ENCODE measurements at places on chromosomes 5 and 9.

- no peak for DNase-seq
These were observed 58.6 kb downstream of the PTCD2 start for GRCh38 chr5:72378639-72379289.

DNA sequence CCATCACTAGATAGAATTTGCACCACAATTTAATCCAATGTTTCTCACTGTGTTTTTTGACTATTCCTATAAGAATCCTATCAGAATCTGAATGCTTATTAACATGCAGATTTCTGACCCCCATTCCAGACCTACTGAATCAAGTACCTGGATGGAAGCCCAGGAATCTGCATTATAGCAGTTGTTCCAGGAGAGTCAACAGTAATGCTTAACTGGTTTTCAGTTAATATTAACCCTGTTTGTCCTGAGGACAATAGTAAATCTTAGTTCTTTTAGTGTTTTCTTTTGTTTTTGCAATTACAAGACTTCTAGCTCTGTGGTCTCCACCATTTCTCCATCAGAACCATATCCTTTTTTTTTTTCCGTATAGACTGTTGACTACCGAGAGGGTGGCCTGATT, 168.2 kb downstream of the SREK1 start:
- no peak for DNase-seq

DNA sequence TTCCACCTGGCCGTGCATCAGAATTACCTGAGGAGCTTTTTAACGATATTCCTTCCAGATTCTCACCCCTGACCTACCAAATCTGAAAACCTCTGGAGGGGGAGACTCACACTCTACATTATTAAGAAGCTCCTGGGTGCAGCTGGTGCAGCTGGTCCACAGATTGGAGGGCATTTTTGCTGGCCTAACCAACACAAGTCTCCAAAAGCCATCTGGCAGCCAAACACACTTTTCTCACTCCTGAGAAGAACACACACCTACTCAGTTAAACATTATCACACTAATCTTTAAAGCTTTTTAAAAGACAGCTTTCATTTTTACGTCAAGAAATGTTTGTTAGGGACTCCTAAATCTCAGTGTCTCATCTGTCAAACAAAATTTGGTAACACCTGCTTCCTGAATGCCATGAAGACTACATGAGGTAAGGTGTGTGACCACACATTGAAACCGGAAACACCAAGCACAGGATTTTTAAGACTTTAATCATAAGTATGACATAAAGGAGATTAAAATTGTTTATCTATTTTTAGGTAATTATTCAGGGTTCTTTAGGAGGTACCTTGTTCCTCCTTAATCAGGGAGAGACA, 14.2 kb upstream of the PTPN3 start:
- DNase-seq, result no peak

GRCh38 chr5:76622076-76622475, 1.1 kb downstream of the F2RL2 start:
- DNase-seq, result no peak

DNA sequence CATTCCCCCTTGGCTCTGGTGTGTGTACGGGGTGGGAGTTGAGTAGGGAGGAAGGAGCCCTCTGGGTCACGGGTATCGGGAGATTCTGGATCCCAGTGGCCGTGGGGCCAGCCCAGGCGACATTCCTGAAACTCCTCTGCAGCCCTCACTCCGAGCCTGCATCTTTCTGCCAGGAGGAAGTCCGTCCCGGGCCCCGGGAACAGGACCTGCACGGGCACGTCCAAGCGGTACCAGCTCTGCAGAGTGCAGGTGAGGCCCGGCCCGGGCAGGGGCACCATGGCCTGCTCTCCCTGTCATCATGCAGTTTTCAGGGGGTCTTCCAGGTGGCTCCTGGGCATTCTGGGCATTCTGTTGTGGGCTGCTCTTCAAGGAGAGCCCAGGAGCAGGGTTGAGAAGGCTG, 3.7 kb downstream of the ADAMTSL2 start:
- DNase-seq, result no peak

DNA sequence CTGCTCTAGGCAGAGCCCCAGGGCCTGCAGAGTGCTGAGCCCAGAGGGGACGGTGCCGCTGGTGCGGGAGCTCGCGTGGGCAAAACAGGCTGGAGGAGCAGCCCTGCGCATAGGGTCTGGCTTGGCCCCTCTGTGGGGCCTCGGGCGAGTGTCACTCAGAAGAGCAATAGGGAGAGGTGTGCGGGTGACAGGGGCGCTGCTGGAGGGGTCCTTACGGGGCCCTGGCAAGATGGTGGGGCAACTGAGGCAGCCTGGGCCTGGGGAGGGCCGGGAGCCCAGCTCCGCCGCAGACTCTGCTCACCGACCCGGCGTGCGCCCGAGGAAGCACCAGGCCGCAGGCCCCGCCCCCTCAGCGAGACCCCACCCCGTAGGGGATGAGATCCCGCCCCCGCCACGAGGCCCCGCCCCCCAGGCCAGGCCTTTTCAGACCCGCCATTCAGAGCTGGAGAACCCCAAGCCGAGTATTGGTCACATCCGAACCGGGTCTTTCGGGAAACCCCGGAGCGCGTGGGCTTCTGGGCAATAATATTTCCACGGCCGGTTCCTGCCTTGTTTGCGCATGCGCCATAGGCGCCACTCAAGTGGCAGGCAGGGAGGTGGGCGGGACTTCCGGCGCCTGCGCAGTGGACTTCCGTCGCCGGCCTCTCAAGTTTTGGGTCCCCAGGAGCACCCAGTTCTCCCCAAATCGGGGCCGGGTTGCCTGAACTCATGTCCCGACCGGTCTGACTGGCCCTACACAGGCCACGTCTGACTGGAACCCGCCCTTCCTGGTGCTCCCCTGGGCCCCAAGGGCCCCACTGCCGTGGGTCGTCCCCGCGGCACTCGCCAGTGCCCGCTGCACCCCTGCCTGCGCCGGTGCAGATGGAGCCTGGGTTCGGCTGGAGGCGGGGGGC, 1.3 kb upstream of the RNF208 start:
- DNase-seq, result peak; percentile 95

DNA sequence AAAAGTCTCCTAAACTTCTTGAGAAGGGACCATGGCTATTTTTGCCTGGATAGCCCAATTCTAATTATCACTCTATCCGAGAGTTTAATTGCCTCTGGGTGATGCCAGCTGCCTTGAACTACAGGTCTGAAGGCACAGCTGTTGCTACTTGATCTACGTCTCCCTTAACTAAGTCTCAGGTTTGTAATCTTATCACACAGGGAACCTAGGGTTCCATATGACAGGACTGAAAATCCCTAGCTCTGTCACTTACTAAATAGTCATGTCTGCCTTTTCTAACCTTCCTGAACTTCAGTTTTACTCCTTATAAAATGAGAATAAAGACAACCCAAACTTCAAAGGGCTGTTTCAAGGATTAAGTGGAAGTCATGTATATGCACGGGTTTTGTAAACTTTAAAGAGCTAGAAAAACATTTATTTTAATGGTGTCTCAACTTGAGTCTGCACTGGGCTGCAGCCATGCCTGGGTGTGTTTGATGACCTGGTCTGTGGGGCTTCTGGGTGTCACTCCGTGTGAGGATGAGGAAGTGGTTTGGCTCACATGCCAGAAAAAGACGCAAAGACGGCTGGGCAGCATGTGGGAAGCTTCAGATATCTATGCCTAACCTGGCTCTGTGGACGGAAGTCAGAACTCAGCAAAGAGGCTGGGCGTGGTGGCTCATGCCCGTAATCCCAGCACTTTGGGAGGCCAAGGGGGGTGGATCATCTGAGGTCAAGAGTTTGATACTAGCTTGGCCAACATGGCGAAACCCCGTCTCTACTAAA, 129.3 kb upstream of the SLC44A1 start:
- peak; percentile 4 for DNase-seq

GRCh38 chr5:134142806-134143205, 28.3 kb downstream of the TCF7 start:
- DNase-seq, result no peak
